ENCODE measurements at places on chromosomes 2 and 18.

DNA sequence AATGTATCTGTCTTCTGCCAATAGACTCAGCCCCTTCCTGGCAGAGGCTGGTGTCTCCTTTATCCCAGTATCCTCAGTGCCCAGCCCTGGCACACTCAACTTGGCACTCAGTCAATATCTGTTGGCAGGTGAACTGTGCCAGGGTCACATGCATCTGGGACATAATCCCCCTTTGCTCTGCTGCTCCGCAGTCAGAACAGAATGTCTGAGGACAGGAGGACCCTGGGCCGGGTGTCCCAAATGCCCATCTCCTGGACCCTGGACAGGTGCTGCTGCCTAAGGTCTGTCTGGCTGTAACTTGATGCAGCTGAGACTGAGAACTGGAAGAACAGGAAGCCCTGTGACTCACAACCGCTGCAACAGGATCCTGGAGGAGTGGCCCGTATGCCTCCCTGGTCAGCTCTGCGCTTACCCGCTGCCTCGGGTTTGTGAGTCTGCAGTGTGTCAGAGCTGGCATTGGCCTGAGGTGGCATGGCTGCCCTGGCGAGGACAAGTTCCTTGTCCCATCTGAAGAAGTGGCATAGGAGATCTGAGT, 11.4 kb downstream of the HK2 start:
- peak; percentile 60 for DNase-seq

DNA sequence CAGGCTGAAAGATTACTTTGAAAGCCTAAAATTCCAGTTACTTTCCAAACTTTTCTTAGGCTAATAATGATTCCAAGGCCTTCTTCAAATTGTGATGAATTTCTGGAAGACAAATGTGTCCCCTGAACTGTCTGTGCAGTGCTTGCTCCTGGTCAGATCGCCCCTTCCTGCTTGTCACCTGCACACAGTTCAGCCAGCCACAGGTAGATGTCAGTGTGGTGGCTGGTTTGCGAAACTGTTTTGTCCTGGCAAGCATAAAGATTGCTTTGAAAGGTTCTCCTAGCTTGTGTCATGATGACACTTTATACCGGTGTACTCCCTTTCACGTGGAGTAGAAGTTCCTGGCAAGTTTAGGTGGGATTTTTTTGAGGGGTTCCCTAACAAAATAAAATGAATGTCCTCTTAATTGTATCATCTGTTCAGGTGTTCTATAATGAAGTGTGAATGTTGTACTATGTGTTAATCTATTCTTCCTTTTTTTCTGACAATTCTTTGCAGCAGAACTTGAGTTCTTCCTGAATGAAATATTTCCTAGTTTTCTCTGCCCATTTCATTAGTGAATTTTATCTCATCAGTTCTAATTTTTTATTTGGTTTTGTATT, 298.8 kb downstream of the ZNF407 start:
- peak; percentile 49 for DNase-seq

GRCh38 chr2:68152681-68153347, 4.9 kb upstream of the PNO1 start:
- no peak for DNase-seq

GRCh38 chr2:159755788-159756187, 42.2 kb downstream of the CD302 start:
- DNase-seq = no peak

GRCh38 chr2:234146087-234146826, 95.8 kb downstream of the SPP2 start:
- DNase-seq = no peak

GRCh38 chr2:12269041-12269972, 447.4 kb upstream of the TRIB2 start:
- no peak for DNase-seq

DNA sequence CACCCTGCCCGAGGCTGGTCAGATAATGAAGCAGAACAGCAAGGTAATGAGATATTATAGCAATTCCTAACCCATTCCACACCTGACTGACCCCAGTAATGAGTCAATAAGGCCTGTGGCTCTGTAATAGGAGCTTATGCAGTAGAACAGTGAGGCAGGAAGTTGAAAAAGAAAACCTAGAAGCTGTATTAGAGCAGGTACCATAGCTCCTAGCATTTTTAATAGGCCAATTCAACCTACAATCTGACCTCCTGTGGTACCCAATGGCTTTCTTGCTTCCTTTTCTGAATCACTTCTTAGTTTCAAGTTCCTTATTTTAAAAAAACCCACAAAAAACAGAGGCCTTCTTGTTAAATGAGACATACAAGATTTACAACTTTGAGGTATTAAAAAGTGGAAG, 43.6 kb upstream of the MAP2 start:
- peak; percentile 7 for DNase-seq
